ENCODE measurements at places on chromosomes 3 and 15.

GRCh38 chr3:105260385-105260784 is 106.3 kb upstream of the ALCAM start:
- no peak for DNase-seq

DNA sequence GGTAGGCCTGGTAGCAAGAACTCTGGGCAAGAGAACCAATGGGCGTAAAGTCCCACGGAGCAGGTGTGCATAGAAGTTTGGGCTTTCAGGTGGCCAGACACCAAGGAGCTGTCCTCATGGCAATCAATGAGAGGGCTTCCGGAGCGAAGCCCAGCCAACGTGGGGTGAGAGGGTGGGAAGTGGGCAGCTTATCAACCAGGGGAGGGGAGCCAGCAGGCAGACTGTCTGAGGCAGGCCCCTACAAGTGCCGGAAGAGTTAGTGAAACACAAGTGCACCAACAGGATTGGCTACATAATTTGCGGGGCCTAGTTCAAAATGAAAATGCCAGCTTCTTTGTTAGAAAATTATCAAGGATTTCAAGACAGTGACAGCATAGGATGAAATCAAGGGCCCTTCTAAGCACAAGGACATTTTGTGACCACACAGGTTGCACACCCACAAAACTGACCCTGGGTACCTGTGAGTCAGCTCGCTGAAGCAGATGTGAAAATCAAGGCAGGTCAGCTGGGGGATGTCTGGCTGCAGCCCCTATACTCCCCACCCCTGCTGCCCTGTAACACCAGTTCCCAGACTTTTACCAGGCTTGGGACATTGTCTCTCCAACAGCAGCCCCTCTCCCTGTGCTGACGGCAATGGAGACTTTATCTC is 102.1 kb upstream of the ETV5 start:
- DNase-seq = no peak

GRCh38 chr3:39146083-39146501 is 7.3 kb downstream of the CSRNP1 start:
- DNase-seq = no peak

DNA sequence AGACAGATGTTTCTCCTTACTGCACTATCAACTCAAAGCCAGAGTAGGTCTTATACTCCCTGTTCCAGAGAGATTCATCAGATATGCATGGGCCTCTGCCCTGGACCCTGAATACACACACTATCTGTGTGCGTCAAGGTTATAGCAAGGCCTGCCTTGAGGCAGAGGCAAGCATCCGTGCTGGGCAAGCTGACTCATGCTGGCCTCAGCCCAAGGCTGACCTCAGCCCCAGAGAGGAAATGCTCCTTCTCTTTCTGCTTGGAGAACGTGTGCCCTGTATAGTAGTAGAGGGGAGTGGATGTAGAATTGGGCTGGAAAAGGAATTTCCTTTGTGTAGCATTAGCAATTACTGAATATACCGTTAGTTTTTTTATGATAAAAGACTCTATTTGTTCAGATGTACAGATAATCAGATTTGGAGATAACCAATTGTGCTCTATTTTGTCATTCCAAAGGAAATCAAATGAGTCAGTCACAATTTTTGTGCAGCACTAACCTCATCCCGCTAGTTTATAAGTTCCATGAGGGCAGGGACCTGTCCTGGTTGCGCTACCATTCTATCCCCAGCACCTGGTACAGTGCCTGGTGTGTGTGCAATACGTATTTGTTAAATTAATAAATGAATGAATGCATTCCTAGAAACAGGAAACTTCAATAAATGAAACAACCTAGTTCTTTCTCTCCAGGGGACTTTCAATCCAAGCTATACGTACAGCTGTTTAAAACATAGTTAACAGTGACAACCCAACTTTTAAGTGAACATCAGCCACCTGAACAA is 13.3 kb upstream of the PAQR9 start:
- DNase-seq = no peak

DNA sequence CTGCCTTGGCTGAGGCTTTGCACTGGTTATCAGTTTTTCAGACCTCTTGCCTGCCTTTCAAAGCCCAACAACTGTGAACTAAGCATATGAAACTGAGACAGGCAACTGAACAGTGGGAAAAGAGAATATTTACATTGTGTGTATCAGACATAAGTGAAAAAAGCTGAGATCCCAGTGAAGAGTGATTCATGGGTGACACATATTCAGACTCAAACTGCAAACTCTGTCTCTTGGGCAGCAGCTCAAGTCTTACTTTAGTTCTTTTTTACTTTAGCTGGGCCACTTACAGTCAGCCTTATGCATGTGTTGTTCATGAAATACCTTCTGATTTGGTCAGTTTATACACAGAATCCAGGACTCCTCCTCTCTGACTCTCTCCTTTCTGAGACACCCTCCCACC is 19.2 kb downstream of the SUCLG2 start:
- no peak for DNase-seq
